ENCODE measurements at places on chromosomes 13 and 19. TPM values are rescaled to one million over a fixed set of nuclear protein-coding genes. Genes with fewer than 3 reads are reported as not detected.

DNA sequence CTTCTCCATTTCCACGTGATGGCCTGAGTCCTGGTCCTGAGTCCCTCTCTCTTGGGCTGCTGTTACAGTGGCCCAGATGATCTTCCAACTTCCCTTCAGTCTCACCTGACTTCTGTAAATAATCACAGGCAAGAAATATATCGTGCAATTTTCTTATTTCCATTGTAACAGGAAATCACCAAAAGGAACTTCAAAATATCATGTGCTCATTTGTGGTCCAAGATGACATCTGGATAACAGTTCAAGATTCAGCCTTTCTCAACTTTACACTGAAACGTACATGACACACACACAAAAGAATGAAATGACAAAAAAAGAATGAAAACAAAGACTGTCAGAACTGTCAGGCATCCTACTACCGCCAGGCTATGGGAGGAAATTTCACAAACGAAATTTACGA, 22.0 kb upstream of the RAP2A start:
- DNase-seq, result no peak

DNA sequence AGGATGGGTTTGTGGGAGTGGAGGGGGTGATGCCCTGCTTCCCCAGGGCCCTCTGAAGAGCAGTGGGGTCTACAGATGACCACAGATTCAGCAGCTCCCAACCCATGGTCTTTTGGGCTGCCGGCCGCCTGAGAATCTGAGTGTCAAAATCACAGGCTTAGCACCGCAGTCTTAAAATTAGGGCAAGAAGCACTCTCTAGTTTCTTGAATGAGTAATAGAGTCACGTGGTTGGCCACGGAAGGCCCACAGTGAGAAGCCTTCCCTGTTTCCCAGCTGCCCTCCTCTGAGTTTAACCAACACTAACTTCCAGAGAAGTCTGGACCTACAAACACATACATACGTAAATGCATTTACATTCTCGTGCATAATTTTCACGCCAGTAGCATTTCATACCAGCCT, 5.2 kb downstream of the PRMT1 start:
- no peak for DNase-seq

- DNase-seq, result no peak
Observed at GRCh38 chr13:51626749-51627148, 42.5 kb downstream of the WDFY2 start.

Gene GARRE1
- 17.1 TPM for total RNA-seq

GRCh38 chr19:1118999-1119398, 15.2 kb downstream of the GPX4 start:
- DNase-seq, result no peak

DNA sequence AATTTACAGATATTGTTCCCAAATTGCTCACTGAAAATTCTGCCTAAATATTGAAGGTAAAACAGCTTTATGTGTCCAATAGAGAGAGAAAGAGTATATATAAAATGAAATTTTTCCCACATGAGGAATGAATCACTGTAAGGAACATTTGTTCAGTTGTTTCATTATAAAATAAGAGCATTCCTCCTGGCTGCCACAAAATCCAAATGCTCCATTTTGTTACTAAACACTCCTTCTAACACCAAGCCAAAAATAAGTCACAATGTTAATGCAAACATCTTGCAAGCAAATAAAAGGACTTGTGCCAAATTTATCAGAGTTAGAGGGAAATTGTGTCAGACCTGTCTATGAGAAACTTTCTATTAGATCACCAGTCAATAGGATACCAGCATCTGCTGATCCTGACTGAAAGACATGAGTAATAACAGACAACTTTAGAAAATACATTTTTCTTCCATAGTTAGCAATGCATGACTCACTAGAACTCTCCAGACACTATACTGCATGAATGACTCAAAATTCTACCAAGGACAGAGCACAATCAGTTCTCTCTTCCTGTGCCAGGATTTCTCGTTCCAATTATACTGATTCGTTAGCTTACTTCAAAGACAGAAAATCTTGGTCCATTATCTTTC, 83.5 kb upstream of the FNDC3A start:
- no peak for DNase-seq

Gene MICOS13
- total RNA-seq, result 53.1 TPM

GRCh38 chr13:41680900-41681299, 223.6 kb downstream of the RGCC start:
- DNase-seq, result no peak

Gene TYROBP
- not detected for total RNA-seq

DNA sequence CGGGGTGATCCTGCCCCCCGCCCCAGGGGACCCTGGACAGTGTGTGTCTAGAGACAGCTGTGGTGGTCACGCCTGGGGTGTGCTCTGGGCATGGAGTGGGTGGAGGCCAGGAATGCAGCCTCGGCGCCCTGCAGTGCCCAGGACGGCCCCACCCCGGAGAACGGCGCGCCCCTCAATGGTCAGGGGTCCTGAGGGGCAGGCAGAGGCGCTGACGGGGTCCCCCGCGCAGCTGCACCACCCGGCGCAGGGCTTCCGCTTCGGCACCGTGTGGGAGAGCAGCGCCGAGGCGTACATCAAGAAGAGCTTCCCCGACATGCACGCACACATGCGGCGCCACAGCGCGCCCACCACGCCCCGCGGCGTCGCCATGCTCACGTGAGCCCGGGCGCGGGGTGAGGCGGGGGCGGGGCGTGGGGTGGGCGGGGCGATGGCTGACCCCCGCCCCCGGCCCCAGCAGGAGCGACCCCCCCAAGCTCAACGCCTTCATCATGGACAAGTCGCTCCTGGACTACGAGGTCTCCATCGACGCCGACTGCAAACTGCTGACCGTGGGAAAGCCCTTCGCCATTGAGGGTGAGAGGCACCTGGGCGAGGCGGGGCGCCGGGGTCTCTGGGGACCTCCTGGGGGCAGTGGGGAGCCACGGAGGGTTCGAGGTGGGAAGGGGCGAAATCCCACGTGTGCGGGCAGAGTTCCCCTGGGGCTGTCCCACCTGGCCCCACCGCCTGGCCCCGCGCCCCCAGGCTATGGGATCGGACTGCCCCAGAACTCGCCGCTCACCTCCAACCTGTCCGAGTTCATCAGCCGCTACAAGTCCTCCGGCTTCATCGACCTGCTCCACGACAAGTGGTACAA, 7.4 kb downstream of the GRIN3B start:
- DNase-seq, result peak; percentile 77

Gene ZNF93
- total RNA-seq, result not detected

- DNase-seq, result no peak
Observed at GRCh38 chr13:24135674-24136300, 24.7 kb upstream of the SPATA13 start.

Gene RNF113B
- total RNA-seq, result not detected

Data from H7 (cell line).